ENCODE measurements at places on chromosomes 6 and 20.

DNA sequence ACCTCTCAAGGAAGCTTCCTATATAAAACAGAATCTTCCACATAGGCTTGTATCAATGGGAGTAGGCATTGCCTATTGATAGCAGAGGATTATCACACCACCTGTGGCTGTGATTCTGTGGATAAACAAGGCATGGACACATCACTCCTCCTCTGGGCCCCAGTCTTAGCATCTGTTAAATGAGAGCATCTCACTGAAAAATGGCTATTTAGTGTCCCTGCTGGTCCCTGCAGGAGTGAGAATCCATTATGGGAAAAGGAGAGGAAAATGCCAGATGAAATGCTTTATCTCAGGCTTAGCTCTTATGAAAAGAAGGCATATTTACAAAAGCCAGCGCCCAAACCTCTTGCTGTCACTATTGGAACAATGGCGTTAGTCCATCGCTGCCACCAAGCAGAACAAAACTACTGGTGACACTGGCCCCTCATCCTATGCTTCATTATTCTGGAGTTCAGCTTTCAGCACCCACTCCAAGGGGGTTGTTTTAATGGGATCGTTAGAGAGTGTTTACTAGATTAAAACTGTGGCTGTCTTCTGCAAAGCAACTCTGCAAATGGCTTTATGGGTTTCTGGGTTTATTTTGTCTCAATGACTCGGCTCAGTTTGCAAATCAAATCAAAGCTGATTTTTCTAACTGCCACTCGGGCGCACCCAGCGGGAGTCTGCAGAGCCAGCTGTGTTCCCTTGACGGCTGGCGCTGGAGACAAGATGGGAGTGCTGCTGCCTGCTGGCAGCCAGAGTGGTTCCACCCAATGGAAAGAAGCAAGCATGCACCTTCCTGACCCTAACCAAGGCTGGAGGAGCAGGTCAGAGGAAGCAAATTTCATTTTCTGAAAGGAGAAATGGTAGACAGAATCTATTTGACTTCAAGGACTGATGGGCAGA is 658.8 kb upstream of the CHD6 start:
- no peak for DNase-seq

- DNase-seq: no peak
Measured at GRCh38 chr20:31517373-31517772, 3.1 kb downstream of the HM13 start.

DNA sequence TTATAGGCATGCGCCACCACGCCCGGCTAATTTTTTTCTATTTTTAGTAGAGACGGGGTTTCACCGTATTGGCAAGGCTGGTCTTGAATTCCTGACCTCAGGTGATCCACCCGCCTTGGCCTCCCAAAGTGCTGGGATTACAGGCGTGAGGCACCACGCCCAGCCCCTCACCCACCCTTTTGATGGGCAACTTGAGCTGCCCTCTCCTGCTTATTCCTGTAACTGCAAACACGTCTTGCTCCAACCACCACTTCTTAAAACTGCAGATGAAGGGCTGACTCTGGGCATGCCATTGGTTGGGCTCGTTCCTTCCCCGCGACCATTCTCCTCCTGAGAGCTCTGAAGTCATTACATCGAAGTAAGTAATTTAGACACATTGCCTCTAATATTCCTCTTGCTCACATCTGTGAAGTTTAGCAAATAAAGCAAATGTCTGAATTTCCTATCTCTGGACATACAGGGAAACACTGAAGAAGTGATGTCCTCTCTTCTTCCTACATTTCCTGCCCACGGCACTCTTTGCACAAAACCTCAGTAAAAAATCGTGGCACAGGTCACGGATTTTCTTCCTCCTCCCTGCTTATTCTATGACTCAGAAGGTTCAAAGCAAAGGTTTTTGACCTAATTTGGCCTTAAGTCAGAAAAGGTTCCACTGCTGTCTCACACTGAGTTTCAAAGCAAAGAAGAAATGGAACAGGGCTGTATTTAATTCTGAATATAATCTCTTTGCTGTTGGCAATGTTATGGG is 117.5 kb downstream of the GMPR start:
- no peak for DNase-seq

GRCh38 chr6:49732781-49733180 is 11.4 kb downstream of the CRISP3 start:
- no peak for DNase-seq

GRCh38 chr6:148840256-148840655 is 93.4 kb downstream of the UST start:
- DNase-seq: no peak

DNA sequence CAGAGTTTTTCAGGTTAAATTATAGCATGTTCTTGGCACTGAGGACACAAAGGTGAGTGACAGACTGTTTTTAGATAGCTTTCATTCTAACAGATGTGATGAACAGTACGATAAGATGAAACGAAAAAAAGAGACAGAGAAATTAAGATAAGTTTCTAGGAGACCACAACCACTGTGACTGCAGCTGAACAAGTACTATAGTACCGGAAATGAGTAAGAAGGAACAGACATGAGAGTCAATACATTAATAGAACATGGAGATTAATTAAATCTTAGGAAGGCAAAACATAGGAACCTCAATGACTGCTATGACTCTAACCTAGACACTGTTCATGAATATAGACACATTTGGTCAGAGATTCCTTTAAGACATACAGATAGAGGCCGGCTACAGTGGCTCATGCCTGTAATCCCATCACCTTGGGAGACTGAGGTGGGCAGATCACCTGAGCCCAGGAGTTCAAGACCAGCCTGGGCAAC is 40.2 kb downstream of the HBS1L start:
- DNase-seq: no peak

DNA sequence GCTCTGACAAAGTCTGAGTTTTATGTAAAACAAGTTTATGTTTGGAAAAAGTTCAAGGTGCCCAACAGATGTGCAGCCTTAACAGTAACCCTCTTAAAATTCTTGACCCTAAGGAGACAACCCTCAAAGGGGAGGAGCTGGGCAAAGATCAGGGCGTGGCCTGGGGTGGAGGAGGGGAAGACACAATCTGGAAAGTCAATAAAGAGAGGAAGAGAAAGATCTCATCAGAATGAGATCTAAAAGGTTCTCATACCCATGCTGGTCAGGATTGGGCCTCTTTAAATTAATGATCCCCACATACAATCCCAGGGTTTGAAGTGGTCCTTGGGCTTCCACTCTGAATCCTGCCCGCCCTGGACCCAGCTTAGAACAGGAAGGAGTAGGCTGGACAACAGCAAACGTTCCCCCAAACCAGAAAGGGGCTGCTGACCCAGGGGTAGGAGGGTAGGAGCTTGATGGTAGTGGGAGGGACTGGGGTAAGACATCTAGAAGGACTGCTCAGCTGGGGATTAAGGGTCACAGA is 33.0 kb downstream of the FOXP4 start:
- no peak for DNase-seq

DNA sequence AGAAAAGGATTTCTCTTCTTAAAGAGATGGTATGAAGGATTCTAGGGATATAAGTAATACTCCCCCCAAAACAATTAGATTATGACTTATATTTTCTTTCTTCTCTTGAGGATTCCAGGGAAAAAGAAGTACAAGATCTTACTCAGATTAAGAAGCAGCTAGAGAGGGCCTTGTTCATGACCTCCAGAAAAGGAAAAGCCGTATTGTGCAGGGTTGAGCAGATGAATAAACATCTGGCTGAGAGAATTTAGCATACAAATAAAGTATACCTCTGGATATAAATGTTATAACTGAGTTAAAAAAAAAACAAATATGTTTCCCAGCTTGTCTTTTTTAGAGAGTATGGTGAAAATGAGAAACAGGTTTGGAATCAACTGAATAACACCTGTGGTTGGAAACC is 11.3 kb downstream of the MYO6 start:
- no peak for DNase-seq

DNA sequence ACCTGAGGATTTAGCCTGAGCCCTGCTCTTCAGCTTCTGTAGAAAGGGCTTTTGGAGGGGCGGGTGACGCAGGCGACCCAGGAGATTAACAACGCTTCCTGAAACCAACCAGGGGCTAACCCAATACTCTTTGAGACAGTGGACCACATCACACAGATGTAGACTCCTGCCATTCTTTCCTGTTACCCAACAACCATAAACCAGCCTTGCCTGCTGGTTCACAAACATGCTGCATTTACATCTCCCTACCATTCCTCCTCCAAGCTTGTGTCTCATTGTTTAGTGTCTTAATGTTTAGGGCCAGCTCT is 28.3 kb downstream of the PPP1R16B start:
- no peak for DNase-seq

GRCh38 chr6:43454290-43454695 is 1.1 kb downstream of the DLK2 start:
- peak; percentile 69 for DNase-seq

DNA sequence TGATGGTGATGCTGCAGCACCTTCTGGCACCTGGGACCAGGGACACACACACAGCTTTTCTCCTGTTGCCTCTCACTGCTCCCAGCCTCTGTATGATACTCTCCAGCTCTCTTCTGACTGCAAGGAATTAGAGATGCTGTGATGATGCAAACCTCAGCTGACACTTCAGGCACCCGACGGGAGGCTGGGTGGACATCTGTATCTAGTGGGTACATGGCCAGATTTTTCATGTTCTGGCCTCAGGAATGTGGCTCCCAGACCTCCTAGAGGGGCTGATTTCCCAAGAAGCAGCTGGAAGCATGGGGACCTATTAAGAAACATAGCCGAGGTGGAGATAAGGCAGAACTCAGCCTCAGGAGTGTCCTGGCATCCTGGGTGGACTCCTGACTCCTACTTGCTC is 6.8 kb upstream of the EPB41L1 start:
- DNase-seq: no peak

GRCh38 chr6:78618970-78619369 is 248.4 kb upstream of the IRAK1BP1 start:
- DNase-seq: no peak

DNA sequence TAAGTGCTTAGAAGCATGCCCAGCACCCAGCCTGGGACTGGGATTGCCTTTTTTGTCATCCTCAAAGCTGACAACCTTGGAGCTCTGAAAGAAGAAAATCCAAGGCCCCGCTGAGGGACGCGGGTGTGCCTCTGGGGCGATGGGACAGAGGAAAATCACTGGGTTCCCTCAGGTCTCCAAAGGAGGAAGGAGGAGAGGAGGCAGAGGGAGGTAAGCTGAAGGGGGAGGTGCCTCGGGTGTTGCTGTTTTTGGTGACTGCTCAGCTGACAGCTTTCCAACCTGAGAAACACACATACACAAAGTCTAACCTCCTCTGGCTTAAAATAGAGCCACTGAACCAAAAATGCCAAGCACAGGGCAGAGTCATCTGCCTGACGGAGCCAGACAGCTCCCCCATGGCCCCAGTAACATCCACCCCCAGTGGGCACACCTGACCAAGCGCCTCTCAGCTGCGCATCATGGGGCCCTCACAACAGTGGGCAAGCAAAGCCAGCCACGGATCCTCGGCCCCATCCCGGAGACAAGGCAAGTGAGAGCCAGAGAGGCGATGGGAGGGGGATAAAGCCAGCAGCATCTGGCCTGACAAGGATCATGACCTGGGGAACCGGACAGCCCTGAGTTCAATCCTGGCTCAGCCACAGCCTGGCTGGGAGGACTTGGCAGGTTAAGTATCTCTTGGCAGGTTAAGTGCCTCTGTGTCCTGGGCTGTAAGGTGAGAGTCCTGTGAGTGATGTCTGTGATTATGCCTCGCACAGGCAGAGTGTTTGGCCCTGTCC is 3.2 kb upstream of the KCNK15 start:
- DNase-seq: no peak

- no peak for DNase-seq
Measured at GRCh38 chr20:63119963-63120807, 95.7 kb downstream of the YTHDF1 start.

DNA sequence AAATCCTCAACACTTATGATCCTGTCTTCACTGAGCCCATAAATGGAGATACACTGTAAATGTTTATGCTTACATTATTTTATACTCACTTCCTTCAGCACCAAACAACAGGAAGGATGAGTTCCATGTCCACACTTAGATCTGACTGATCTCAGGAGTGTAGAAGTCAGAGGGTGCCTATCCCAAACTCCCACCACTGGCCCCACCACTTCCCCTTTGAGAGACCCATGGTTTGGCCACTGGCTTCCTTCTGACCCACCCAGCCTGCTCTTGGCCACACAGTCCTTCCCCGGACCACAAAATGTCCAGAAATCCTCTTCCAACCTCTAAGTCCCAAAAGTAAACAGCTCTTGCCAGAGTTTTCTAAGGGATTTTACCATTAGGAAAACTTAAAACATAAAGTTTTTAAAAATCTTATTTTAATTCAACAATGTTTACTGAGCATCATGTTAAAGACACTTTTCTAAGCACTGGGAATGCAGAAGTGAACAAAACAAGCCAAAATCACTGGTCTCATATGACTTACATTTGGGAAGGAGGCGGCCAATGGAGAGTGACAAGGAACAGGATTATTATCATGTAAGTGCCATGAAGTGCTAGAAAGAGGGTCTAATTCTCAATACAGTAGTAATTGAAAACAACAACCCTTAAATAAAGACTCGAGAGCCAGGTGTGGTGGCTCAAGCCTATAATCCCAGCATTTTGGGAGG is 103.8 kb downstream of the NRSN1 start:
- no peak for DNase-seq

- DNase-seq: no peak
Measured at GRCh38 chr6:43142101-43142500, 29.0 kb upstream of the SRF start.

DNA sequence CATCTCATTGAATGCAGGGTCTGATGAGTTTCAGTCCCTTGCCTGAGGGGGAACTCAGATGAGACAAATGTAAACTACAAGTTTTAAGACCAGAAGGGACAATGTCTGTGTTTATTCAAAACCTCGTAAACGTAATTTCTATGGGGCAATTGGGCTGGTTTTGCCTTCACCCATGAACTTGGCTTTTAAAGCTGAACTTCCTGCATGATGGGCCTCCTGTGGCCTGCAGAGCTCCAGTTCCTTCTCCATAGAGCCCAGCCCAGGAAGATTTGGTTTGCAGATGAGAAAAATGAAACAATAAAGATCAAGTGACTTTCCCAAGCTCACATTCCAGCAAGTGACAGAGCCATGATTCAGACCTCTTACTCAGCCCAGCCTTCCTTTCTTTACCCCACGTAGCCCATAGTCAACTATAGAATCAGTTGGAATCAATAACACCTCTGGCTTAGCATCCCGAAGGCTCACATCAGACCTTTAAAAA is 612.3 kb downstream of the UTRN start:
- DNase-seq: no peak

DNA sequence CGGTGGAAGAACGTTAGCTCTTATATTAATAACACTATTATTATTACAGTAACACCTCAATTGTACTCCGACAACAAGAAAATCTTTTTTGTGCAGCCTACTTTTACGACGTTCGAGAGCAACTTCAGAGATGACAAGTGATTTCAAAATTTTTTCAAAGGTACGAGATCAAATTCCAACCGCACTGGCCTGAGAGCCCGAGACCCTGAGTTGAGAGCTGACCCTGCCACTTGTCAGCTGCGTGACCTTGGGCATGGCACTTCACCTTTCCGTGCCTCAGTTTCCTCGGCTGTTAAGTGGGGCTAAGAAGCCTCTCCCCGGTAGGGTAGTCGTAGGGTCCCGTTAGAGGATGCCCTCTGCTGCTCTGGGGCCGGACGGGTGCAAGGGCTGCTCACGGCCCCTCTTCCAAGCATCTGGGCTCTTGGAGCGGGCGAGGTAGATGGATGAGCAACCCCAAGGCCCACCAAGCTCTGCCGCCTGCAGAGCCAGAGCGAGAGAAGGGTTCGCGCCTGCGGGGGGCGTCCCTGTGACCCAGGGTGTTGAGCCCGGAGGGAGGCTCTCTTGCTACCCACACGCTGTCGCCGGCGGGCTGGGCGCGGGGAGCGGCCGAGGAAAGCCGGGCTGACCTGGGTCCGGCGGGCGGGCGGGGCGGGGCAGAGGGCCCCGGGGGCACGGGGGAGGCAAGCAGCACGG is 510 bp downstream of the NDRG3 start:
- DNase-seq: no peak

Data from C1 segment of cervical spinal cord (tissue), 14 donors.